ENCODE measurements at places on chromosomes 11 and 22.

- no peak for DNase-seq
Measured at GRCh38 chr22:41498303-41498835, 29.5 kb downstream of the ACO2 start.

- no peak for DNase-seq
Measured at GRCh38 chr11:970319-970871, 44.7 kb downstream of the AP2A2 start.

GRCh38 chr11:129237880-129238638 is 45.9 kb upstream of the ARHGAP32 start:
- DNase-seq: no peak

DNA sequence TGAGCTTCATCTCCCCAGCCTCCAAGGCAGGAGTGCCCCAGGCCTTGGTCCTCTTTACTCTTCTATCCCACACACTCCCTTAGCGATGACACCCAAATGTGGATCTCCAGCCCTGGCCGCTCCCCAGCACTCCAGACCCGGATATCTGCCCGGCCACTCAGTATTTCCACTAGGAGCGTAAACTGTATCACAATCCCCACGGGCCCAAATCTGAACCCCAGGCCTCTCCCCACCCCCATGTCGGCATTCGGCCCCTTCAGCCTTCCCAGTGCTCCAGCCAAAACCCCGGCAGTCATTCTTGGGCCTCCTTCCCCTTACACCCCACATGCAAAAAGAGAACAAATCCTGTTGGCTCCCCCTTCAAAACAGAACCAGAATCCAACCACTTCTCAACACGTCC is 20.8 kb downstream of the WNT11 start:
- no peak for DNase-seq

DNA sequence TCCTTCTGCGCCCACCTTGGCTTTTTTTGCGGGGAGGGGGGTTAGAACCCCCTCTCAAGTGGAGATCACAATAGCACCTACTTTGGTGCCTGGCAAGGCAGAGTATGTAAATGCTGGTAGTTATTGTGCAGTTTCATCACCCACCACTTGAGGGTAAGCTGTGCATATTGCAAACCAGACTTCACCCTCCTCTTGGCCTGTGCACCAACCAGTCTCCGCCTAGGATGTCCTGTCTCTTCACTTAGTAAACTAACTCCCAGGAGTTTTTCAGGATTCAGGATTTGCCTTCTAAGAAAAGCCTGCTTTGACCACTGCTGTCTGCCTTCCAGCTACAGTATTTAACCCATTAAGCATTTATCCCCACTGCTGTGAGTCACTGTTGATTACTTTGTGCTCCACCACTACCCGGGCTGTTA is 2.0 kb upstream of the UBXN1 start:
- DNase-seq: no peak

GRCh38 chr22:42228483-42228882 is 42.0 kb downstream of the TCF20 start:
- DNase-seq: no peak

DNA sequence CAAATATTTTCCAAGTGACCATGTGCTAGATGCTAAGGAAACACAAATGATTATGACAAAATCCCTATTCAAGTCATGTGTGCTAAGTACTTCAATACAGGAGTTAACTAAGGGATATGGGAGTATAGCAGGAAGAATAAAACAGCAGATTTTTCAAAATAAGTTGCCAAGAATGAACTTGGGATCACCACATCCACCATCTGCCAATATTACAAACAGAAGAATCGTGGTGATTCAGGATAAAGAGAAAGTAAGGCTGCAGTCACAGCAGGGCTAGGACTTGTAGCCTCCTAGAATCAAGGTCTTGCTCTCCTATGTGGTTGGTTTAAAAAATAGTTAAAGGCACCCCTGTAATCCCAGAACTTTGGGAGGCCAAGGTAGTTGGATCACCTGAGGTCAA is 34.3 kb downstream of the MRTFA start:
- DNase-seq: no peak

DNA sequence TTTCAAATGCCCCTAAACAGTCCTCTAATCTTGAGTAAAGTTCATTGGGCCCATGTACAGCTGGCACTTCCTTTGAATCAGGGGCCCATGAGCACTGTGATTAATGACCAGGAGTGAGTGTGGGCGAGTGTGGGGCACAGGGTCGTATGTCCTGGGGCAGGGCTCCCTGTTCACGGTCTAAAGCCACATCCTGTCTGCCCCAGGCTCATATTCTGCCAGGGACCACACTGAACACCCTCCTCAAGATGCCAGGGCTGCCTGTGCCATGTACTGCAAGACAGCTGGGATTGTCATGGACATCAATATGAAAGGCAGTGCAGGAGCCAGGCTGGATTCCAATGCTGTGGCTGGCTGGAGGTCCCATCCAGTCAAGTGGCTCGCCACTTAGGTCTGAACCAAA is 130.5 kb downstream of the KIRREL3 start:
- no peak for DNase-seq

DNA sequence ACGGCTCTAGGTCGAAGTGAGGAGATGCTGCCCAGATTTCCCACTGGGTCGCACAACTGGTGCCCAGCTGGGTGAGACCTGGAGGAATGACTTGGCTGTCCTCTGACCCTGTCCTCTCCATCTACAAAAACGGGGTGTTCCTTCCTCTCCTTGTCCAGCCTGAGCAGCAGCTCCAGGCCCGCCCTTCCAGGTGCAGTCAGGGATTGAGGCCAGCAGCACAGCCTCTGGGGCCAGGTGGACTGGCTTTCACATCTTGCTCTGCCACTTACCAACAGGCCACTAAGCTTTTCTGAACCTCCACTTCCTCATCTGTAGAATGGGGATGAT is 91.7 kb upstream of the LMO1 start:
- no peak for DNase-seq

DNA sequence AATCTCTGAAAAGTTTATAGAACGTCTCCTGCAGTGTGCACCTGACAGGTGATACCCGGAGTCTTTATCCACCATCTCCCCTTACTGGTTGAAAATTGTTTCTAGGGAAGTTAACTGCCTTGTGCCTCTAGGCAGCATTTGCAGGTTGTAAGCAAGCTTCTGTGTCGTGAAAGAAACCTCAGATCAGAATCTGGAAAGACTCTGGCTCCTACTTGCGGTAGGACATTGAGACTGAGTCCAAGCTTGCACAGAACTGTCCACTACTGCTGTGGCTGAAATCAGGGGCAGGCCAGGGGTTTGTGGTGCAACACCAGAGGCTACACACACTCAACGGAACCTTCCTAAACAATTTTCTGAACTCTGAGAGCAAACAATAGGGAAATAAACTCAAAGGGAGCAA is 34.8 kb upstream of the MYOD1 start:
- no peak for DNase-seq

DNA sequence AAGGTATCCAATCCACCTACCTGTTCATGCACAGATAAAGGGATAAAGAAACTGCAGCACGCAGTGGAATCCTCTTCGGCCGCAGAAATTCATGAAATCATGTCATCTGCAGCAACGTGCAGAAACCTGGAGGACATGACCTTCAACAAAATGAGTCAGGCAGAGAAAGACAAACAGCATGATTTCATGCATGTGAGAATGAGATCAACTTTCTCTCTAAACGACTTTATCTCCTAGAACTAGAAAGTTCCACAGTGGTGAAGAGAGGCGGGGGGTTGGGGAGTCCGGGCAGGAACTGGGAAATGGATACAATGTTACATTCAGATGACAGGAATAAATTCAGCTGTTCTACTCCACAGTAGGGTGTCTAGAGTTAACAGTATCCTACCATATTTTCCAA is 9.9 kb downstream of the RGL4 start:
- DNase-seq: no peak

GRCh38 chr11:103085758-103086365 is 6.1 kb downstream of the DCUN1D5 start:
- no peak for DNase-seq

GRCh38 chr11:33913991-33914390 is 22.1 kb upstream of the LMO2 start:
- DNase-seq: no peak

DNA sequence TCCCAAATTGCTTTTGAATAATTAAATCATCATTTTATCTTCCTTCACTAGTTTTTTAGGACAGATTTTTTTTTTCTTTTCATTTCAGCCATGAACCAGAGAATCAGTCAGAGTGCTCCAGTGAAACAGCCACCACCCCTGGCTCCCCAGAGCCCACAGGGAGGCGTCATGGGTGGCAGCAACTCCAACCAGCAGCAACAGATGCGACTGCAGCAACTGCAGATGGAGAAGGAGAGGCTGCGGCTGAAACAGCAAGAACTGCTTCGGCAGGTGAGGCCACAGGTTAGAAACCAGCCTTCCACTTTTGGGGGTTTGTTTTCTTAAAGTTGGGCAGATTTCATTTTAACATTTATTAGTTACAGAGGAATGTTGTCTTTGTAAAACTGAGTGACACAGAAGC is 95.6 kb downstream of the YAP1 start:
- DNase-seq: no peak
